ENCODE measurements at places on chromosomes 1 and 21.

GRCh38 chr1:186418503-186418902 is 42.4 kb downstream of the PDC start:
- no peak for DNase-seq

- DNase-seq, result no peak
Observed at GRCh38 chr1:170806961-170807360, 128.4 kb upstream of the MROH9 start.

- no peak for DNase-seq
Observed at GRCh38 chr1:46053734-46054133, 78.7 kb downstream of the PIK3R3 start.

GRCh38 chr1:32876341-32877210 is 5.9 kb upstream of the FNDC5 start:
- peak; percentile 74 for DNase-seq

DNA sequence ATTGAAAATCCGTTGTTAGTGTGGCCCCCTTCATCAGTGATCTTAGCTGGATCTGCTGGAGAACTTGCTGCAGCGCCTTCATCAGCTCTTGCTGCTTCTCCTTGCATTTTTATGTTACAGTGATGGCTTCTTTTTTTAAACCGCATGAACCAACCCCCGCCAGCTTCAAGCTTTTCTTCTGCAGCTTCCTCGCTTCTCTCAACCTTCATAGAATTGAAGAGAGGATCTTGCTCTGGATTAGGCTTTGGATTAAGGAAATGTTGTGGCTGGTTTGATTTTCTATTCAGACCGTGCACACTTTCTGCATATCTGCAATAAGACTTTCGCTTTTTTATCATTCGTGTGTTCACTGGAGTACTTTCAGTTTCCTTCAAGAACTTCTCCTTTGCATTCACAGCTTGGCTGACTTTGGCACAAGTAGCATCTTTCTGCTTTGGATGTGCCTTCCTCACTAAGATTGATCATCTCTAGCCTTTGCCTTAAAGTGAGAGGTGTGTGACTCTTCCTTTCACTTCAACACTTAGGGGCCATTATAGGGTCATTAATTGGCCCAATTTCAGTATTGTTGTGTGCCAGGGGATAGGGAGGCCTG is 13.1 kb downstream of the RNF187 start:
- DNase-seq, result peak; percentile 27

DNA sequence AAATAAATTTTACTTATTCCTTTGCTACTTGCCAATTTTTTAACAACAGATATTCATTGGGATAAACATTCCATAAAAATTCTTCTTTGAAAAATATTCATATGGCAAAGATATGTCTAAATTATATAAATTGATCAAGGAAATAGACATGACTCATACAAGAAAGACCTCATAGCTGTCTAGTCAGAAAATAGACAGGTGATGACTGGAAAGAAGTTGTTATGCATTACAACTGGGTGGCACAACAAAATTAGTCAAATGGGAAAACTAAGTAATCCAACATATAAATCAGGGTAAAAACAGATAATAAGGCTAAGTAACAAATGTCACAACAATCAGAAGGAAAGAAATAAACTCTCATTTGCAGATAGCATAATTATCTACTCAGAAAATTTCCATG is 92.0 kb downstream of the USH2A start:
- no peak for DNase-seq

DNA sequence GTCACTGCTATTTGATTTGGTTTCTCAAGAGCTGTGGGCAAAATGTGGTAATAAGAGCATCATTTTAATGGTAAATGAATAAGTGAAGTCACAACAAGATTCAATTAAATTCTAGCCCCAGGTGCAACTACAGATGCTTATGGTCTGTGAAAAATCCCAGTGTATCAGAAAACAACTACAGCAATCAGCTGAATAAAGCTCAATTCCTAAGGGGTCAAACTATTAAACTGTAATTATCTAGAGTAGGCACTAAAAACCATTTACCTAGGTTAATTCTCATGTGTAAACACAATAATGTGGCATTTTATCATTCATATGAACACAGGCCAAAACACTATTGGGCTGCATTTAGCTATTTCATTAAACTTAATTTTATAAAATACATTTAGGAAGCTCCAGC is 9.6 kb downstream of the TARBP1 start:
- DNase-seq, result no peak

DNA sequence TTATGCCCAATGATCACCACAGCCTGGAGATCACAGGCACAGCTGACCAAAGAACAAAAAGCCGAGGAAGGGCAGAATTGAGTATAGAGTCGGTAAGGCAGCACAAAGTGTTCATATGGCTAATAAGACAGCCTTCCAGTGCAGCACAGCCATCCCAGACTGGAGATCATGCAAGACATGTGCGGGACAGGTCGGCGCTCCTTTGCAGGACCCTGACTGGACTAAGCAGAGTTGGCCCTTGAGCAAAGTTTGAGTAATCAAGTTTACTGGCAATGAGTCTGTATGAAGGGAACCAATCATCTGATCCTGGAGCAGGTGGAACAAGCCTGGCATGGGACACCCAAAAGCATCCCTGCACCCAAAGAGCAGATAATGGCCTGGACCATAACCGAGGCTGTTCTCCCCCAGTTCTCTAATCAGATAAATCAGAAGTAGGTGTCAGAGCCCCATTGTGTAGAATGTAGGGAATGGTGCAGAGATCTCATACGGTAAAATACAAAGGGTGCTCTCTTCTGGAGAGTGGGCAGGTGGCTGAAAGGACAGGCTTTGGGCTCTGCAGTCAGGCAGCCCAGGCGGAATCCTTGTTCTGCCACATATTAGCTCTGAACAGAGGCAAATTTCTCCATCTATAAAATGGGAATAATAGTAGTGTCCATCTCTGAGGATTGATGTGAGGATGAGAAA is 10.7 kb upstream of the DNASE2B start:
- no peak for DNase-seq

DNA sequence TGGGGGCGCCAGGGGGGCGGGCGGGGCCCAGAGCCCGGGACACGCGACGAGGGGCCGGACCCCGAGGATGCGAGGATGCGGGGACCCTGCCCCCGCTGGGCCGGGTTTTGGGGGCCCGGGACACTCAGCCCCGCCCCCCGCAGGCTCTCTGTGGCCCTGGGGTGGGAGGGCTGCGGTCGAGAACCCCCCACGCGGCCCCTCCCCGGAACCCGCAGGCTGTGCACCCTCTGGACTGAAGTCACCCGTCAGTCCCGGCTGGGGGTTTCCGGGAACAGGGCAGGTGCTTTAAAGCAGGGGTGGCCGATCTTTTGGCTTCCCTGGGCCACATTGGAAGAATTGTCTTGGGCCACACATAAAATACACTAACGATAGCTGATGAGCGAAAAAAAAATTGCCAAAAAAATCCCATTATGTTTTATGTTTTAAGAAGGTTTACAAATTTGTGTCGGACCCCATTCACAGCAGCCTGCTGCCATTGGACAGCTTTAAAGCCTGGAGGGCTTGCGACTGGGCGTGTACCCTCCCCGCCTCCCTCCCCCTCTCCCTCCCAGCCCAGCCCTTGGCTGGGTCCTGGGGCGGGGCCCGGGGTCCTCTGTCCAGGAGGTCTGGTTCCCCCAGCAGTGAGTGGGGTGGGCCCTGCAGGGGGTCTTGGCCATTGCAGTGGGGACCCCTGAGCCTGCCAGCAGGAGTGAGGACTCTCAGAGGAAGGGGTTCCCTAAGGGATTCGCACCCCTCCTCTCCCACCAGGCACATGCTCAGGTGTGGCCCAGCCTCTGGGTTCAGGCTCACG is 21.6 kb upstream of the C1orf159 start:
- DNase-seq, result peak; percentile 68

GRCh38 chr1:172125812-172126430 is 284.6 kb downstream of the DNM3 start:
- no peak for DNase-seq

GRCh38 chr1:21638531-21639341 is 30.4 kb downstream of the RAP1GAP start:
- DNase-seq, result peak; percentile 52

- DNase-seq, result no peak
Observed at GRCh38 chr1:30682396-30683275, 40.7 kb downstream of the MATN1 start.

DNA sequence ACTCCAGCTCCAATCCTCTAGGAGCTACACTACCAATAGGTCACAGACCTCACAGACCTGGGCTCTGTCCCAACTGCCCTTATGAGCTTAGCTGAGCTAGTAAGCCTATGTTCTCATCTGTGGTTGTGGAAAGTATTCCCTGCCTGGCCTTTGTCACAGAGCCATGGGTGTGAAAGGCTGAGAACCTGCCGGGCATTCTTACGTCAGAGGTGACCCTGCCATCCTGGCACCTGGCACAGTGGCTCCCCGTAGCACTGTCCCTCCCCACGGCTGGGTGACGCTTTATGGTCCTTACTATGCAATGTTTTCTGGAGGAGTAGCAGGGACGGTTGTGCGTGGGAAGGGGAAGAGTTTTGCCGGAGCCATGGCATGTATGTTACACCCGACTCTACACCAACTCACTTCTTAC is 3.5 kb downstream of the TNFRSF1B start:
- DNase-seq, result no peak

GRCh38 chr21:32448803-32449594 is 36.5 kb downstream of the EVA1C start:
- no peak for DNase-seq

GRCh38 chr1:53811414-53811851 is 26.7 kb downstream of the NDC1 start:
- DNase-seq, result peak; percentile 39

GRCh38 chr1:90561103-90561783 is 155.9 kb downstream of the BARHL2 start:
- no peak for DNase-seq

DNA sequence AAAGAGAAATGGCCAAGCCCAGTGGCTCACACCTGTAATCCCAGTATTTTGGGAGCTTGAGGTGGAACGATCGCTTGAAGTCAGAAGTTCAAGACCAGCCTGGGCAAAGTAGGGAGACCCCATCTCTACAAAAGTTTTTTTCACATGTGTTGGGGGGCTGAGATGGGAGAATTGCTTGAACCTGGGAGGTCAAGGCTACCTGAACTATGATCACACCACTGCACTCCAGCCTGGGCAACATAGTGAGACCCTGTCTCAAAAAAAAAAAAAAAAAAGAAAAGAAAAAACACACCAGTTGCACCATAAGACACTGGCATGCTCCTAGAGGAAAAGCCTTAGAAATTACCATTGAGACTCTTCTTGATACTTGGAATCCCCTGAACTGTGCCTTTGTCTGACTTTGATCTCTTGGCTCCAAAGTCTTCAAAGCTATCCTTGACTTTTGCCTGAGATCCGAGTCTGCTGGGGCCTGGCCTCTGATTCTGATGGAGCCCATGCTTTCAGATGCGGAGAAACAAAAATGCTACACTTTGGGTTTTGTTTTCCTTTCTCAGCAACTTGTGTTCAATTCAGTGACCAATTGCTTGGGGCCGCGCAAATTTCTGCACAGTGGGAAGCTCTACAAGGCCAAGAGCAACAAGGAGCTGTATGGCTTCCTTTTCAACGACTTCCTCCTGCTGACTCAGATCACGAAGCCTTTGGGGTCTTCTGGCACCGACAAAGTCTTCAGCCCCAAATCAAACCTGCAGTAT is 33.7 kb downstream of the ATP5PO start:
- DNase-seq, result no peak

GRCh38 chr1:30895382-30895943 is 13.1 kb downstream of the SDC3 start:
- no peak for DNase-seq

DNA sequence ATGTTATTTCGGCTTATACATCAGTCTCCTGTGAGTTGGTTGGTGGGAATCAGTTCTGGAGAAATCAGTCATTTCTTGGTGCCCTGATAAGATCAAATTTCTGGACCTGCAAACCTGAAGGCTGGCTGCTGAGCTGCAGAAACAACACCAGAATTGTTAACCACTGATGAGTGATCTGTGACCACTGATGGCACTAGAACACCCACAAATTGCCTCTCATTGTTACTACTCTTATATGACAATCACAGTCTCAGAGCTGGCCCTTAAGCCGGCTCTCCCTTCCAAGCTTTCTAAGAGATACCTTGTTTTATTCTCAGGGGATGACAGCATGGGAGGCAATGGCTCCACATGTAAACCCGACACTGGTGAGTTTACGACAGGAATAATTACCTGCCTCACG is 1.9 kb downstream of the C1orf162 start:
- peak; percentile 90 for DNase-seq

GRCh38 chr1:185610954-185611353 is 123.2 kb upstream of the HMCN1 start:
- DNase-seq, result no peak

GRCh38 chr1:64038119-64038518 is 165.3 kb upstream of the UBE2U start:
- DNase-seq, result no peak

GRCh38 chr1:63328781-63329180 is 6.4 kb downstream of the FOXD3 start:
- no peak for DNase-seq

- no peak for DNase-seq
Observed at GRCh38 chr1:26189751-26190275, 589 bp upstream of the CATSPER4 start.

DNA sequence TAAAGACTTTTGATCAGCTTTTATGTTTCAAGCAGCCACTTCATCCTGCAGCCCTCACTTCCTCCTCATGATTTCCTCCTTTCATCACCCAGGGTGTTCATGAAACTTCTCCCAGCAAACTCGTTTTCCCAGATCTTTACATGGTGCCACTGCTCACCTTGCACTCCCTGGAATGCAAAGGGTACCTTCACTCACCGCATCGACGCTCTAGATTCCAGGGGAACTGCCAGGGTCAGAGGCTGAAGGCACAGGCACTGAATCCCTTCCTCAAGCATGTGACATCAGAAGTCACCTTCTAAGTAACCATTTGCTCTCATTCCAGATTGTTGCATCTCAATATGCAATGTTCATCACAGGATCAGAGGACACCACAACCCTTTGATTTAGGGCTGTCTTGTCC is 82.8 kb downstream of the PRKAB2 start:
- DNase-seq, result no peak

- DNase-seq, result no peak
Observed at GRCh38 chr1:205272536-205272935, 44.8 kb downstream of the TMCC2 start.

GRCh38 chr21:45324489-45325205 is 37.0 kb upstream of the POFUT2 start:
- DNase-seq, result no peak

DNA sequence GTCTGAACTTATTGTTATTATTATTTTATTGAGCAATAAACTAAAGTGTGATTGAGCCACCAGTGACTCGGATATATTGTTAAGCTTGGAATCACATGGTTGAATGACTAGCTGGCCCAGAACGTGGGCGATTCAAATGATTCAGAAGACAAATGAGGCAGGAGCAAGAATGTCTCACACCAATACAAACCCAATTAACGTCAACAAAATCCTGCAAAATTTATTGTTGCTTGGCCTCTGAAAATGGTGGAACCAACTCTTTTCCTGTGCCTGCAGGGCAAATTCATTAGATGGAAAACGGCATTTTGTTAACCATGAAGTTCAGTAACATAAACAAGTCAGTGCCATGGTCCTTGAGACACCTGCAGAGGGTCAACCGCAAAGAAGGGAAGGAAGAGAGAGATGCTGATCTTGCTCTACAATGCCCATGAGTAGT is 482.0 kb downstream of the SETD4 start:
- no peak for DNase-seq
